Vagina (tissue), 2 donors: ENCODE measurements at places on chromosomes 5 and 9.

DNA sequence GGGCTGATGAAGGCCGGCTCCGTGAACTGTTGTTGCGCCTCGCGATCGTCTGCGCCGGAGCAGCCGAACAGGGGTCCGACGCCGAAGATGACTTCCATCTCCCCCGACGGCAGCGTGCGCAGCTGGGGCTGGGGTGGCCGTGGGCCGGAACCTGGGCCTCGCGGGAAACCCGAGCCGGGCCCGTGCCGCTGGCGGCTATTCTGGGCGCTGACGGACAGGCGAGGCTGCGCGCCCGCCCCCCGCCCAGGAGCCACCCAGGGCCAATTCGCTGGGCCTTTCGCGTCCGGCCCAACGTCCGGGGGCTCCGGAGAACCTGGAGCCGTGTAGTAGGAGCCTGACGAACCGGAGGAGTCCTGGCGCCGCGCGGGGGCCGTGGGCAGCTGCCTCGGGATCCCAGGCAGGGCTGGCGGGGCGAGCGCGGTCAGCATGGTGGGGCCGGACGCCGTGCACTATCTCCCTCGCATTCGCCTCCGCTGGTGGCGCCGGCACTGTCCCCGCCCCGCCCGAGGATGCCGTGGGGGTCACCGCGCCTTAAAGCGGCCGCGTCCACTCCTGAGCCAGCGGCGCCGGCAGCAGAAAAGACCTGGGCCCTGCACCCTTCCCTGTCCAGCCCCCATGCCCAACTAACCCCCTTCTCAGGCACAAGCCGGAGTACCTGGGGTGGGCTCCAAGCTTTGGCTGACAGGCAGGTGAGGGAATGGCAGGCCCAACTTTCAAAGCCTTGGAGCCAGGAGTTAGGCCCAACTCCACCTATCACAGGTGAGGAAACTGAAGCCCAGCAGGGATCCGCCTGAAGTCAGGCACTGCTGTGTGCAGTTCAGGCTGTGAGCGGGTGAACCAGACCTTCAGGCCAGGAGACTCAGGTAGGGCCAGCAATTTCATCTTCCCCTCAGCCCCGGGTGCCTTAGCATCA, at the start of gene PROB1:
TSS of gene PROB1 (minus strand) at position 451 of the 913 bp plus-strand sequence. CDS start at position 428, 23 bp downstream.
- H3K27me3 ChIP-seq, result peaks cover 5% of the 10 kb centered on the region
- peaks cover 36% of the 10 kb centered on the region for H3K4me1 ChIP-seq
- peak within 1 kb of the TSS; percentile 58 for H3K4me3 ChIP-seq

GRCh38 chr5:132464156-132464939, 26.2 kb downstream of the IRF1 start:
- DNase-seq, result no peak
- peaks cover 57% of the 10 kb centered on the region for H3K4me1 ChIP-seq
- peak overlapping the region; percentile 13 for H3K4me3 ChIP-seq
- H3K36me3 ChIP-seq, result no peaks in the 10 kb centered on the region

- no peaks in the 10 kb centered on the region for H3K4me1 ChIP-seq
- H3K27me3 ChIP-seq, result no peaks in the 10 kb centered on the region
- no peak for DNase-seq
- no peak overlapping the region for H3K4me3 ChIP-seq
- no peaks in the 10 kb centered on the region for H3K36me3 ChIP-seq
Measured at GRCh38 chr9:123305879-123306278, 37.5 kb upstream of the STRBP start.

GRCh38 chr5:76960004-76960625, 7.3 kb downstream of the CRHBP start:
- H3K4me1 ChIP-seq, result no peaks in the 10 kb centered on the region
- H3K4me3 ChIP-seq, result no peak overlapping the region
- no peak overlapping the region for H3K27ac ChIP-seq

- no peaks in the 10 kb centered on the region for H3K36me3 ChIP-seq
- no peaks in the 10 kb centered on the region for H3K27me3 ChIP-seq
- peaks cover 23% of the 10 kb centered on the region for H3K4me1 ChIP-seq
Measured at GRCh38 chr9:84145031-84145430, 164.4 kb downstream of the RMI1 start.

GRCh38 chr9:107215381-107215780, 67.7 kb upstream of the RAD23B start:
- H3K27ac ChIP-seq, result no peak overlapping the region
- no peak for DNase-seq

- H3K27ac ChIP-seq, result no peak overlapping the region
- H3K36me3 ChIP-seq, result no peaks in the 10 kb centered on the region
- H3K4me3 ChIP-seq, result no peak overlapping the region
- H3K4me1 ChIP-seq, result no peaks in the 10 kb centered on the region
Measured at GRCh38 chr9:34233672-34234071, 54.8 kb downstream of the UBAP1 start.

- H3K27me3 ChIP-seq, result no peaks in the 10 kb centered on the region
- H3K4me3 ChIP-seq, result no peak overlapping the region
- H3K4me1 ChIP-seq, result peaks cover 47% of the 10 kb centered on the region
- peak overlapping the region; percentile 58 for H3K27ac ChIP-seq
- DNase-seq, result no peak
Measured at GRCh38 chr9:15244001-15244441, 63.0 kb downstream of the TTC39B start.

GRCh38 chr5:67303356-67303755, 106.8 kb upstream of the CD180 start:
- no peak overlapping the region for H3K4me3 ChIP-seq
- H3K4me1 ChIP-seq, result peaks cover 48% of the 10 kb centered on the region
- peak overlapping the region; percentile 55 for H3K27ac ChIP-seq
- H3K36me3 ChIP-seq, result no peaks in the 10 kb centered on the region

GRCh38 chr9:86122311-86122710, 23.0 kb upstream of the GOLM1 start:
- H3K36me3 ChIP-seq, result no peaks in the 10 kb centered on the region
- no peak overlapping the region for H3K4me3 ChIP-seq
- H3K27me3 ChIP-seq, result no peaks in the 10 kb centered on the region
- H3K27ac ChIP-seq, result no peak overlapping the region

- no peaks in the 10 kb centered on the region for H3K36me3 ChIP-seq
- H3K27ac ChIP-seq, result no peak overlapping the region
- DNase-seq, result no peak
- H3K27me3 ChIP-seq, result no peaks in the 10 kb centered on the region
Measured at GRCh38 chr5:598564-598890, 13.6 kb upstream of the CEP72 start.

GRCh38 chr5:143219696-143220095, 183.8 kb downstream of the NR3C1 start:
- H3K27me3 ChIP-seq, result no peaks in the 10 kb centered on the region
- no peaks in the 10 kb centered on the region for H3K4me1 ChIP-seq
- no peak overlapping the region for H3K4me3 ChIP-seq
- H3K36me3 ChIP-seq, result no peaks in the 10 kb centered on the region
- H3K27ac ChIP-seq, result no peak overlapping the region

GRCh38 chr5:19987612-19988361, at the start of gene CDH18:
Gene CDH18 (minus strand): TSS chr5:19988200. CDS start chr5:19838986, 149,214 bp downstream.
- DNase-seq, result no peak
- peak within 1 kb of the TSS; percentile 11 for H3K4me3 ChIP-seq
- peaks cover 6% of the 10 kb centered on the region for H3K4me1 ChIP-seq
- H3K27me3 ChIP-seq, result no peaks in the 10 kb centered on the region

- H3K4me1 ChIP-seq, result no peaks in the 10 kb centered on the region
- H3K36me3 ChIP-seq, result no peaks in the 10 kb centered on the region
- no peaks in the 10 kb centered on the region for H3K27me3 ChIP-seq
Measured at GRCh38 chr5:102324714-102325113, 28.6 kb upstream of the SLCO4C1 start.

GRCh38 chr5:138448481-138449398, 9.9 kb downstream of the REEP2 start:
- DNase-seq, result peak; percentile 81
- peaks cover 5% of the 10 kb centered on the region for H3K4me1 ChIP-seq
- no peaks in the 10 kb centered on the region for H3K36me3 ChIP-seq
- H3K4me3 ChIP-seq, result no peak overlapping the region

- peaks cover 33% of the 10 kb centered on the region for H3K4me1 ChIP-seq
Measured at GRCh38 chr5:68950125-68950524, 143.7 kb upstream of the SLC30A5 start.

DNA sequence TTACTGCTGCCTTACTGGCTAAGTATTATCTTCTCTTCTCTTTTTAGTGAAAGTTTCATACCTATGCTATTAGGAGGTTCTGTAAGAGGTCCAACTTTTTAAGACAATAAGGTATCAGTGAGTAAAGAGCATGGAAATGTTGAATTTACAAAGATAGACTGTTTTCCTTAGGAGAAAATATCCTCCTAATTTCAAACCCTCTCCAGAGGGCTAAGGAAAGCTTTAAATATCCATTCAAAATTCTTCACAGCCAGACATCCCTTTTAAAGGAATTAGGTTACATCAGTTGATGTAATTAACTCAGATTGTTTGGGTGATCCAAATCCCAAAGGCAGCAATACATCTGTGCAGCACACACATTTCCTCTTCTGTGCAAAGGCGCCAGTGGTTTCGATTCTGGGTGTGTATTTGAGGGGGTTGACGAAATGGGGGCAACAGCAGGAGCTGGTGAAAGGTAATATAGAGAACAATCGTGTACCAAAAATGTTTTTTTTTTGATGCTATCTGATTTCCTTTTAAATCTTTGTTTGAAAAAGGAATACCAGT, 273.8 kb upstream of the RPS23 start:
- no peak for DNase-seq
- H3K27ac ChIP-seq, result no peak overlapping the region
- H3K4me1 ChIP-seq, result no peaks in the 10 kb centered on the region
- no peaks in the 10 kb centered on the region for H3K36me3 ChIP-seq
- no peak overlapping the region for H3K4me3 ChIP-seq

GRCh38 chr5:72106817-72107130, 501 bp upstream of the MAP1B start:
- DNase-seq, result no peak
- H3K4me1 ChIP-seq, result peaks cover 34% of the 10 kb centered on the region
- H3K27ac ChIP-seq, result peak overlapping the region; percentile 79

GRCh38 chr5:170218726-170219125, 14.1 kb upstream of the C5orf58 start:
- no peaks in the 10 kb centered on the region for H3K27me3 ChIP-seq
- no peaks in the 10 kb centered on the region for H3K4me1 ChIP-seq
- no peak overlapping the region for H3K27ac ChIP-seq
- no peak overlapping the region for H3K4me3 ChIP-seq
- no peaks in the 10 kb centered on the region for H3K36me3 ChIP-seq

DNA sequence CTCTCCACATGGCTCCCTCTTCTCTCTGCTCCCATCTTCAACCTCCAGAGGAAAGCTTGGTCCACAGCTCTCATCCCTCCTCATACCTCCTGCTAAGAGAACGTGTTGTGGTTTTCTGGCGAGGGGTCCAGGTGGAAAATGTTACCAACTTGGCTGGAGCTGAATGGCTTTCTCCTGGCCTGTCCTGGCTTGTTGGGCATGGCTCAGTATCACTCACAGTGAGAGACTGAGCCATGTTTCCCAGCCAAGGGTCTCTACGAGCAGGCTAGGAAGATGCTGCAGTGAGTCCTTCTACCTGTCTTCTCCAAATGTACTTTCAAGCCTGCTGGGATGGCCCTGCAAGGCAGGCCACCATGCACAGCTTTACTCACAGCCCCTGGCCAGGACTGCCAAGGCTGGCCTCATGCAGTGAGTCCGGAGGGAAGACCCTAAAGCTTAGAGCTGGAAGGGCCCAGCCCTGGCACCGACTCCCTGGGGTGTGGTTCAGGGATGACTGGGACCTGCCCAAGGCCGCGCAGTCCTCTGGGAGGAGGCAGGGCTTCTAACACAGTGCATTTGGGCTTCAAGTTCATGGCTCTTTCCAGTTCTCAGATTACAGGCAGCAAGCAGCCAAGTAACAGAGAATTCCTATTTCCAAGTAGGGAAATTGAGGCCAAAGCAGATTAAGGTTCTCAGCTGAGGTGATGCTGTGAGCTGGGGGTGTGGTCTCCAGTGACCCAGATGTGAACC, 59.5 kb downstream of the COL27A1 start:
- peaks cover 39% of the 10 kb centered on the region for H3K4me1 ChIP-seq
- H3K27me3 ChIP-seq, result no peaks in the 10 kb centered on the region
- H3K36me3 ChIP-seq, result no peaks in the 10 kb centered on the region
- no peak overlapping the region for H3K4me3 ChIP-seq
- DNase-seq, result no peak
- H3K27ac ChIP-seq, result peak overlapping the region; percentile 80

DNA sequence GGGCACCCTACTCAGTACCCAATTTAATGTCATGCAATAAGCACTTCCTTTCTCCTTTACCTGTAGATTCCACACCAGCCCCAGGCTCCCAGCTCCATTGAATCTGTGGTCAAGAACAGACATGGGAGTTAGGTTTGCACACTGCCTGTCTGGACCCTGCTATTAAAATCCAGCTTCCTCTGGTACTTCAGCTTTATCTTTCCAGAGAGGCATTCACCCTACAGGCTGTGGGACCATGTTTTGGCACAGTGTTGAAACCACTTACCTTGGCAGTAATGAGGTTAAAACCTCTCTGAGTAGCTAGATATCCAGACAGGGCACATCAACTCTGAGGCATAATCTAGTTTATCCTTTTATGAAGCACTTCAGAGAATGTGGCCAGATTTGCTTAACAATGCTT, 191.5 kb upstream of the PCSK5 start:
- H3K4me3 ChIP-seq, result no peak overlapping the region
- no peak for DNase-seq
- H3K4me1 ChIP-seq, result no peaks in the 10 kb centered on the region
- H3K36me3 ChIP-seq, result no peaks in the 10 kb centered on the region
- H3K27me3 ChIP-seq, result no peaks in the 10 kb centered on the region
- H3K27ac ChIP-seq, result no peak overlapping the region

DNA sequence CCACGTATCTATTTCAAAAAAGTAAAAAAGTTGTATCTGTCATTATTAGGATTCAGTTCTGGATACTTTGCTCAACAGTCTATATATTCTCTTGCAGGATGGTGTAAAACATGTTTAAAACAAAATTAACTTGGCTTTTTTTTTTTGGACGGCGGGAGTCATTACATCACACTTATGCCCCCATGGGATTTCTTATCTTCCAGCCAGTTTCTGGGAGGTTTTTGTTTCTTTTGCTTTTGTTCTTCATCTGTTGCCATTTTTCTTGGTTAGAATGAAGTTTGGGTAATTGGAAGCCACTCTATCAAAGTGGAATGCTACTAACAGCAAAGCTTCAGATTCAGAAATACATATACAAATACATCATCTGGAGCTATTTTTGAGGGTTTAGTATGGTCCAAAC, 1.8 kb upstream of the STARD4 start:
- H3K27ac ChIP-seq, result no peak overlapping the region
- H3K4me3 ChIP-seq, result no peak overlapping the region
- H3K4me1 ChIP-seq, result peaks cover 18% of the 10 kb centered on the region
- no peaks in the 10 kb centered on the region for H3K36me3 ChIP-seq

- DNase-seq, result no peak
- no peaks in the 10 kb centered on the region for H3K27me3 ChIP-seq
- no peaks in the 10 kb centered on the region for H3K36me3 ChIP-seq
- peaks cover 18% of the 10 kb centered on the region for H3K4me1 ChIP-seq
Measured at GRCh38 chr9:79164406-79164805, 407.4 kb upstream of the TLE4 start.

GRCh38 chr5:94181895-94182294, 436.5 kb downstream of the KIAA0825 start:
- H3K27ac ChIP-seq, result no peak overlapping the region
- no peaks in the 10 kb centered on the region for H3K27me3 ChIP-seq
- no peak for DNase-seq
- no peaks in the 10 kb centered on the region for H3K36me3 ChIP-seq
- no peak overlapping the region for H3K4me3 ChIP-seq

GRCh38 chr9:121836366-121836885, 185.0 kb downstream of the DAB2IP start:
- no peak overlapping the region for H3K4me3 ChIP-seq
- DNase-seq, result peak; percentile 64
- H3K27ac ChIP-seq, result no peak overlapping the region
- no peaks in the 10 kb centered on the region for H3K4me1 ChIP-seq
